ENCODE measurements at places on chromosomes 7 and 10.

DNA sequence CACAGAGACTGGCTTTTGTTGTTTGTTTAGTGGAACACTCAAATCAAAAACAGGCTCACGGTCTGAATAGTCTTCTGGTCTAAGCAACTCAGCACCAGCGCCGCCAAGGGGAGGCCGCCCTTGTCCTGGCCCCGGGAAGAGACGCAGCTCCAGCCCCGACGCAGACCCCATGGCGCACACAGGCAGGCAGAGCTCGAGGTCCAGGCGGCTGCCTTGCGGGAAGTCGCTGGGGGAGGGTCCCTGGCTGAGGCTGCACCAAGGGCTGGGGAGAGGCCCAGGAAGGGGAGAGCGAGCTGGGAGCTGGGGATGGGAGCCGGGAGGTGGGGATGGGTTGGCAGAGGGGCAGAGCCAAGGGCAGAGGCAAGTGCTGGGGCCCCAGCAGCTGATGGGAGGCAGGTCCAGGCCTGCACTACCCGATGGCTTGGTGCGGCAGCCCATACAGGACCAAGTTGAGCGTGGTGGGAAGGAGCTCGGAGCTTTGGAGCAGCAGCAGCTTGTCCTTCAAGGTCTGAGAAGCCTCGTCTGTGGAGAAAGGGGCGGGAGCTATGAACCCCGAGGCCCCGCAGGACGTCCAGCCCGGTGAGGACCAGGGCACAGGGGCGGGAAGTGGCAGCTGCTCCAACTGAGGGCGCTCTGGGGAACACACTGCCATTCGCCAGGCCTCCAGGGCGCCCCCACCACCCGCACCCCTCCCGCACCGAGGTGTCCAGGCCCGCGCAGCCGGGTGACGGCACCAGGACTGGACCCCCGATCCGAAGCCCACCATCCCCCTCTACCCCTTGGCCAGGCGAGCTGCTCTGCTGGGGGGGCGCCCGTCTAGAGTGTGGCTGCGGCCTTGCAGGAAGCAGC lies 22.7 kb upstream of the NKX6-2 start:
- DNase-seq = no peak

DNA sequence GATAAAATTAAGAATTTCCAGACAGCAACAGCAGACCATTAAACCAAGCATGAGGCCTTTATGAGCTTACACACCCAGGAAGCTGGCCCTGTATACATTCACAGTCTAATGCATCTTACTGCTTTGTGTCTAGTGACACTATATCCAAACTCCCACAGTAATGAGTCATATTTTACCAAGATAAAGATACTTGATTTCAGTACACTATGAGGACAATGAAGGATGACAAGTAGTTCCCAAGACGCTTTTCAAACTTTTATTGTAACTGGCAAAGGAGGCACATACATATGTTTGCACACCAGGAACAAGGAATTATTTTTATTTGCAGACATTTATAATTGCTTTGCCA lies 148.0 kb downstream of the TSPAN12 start:
- no peak for DNase-seq

GRCh38 chr10:119314486-119314885 lies 107.1 kb downstream of the GRK5 start:
- DNase-seq = no peak

- DNase-seq = no peak
Observed at GRCh38 chr7:100247152-100247757, 27.5 kb downstream of the PVRIG start.

GRCh38 chr7:1750541-1751021 lies 80.5 kb downstream of the ELFN1 start:
- no peak for DNase-seq

- no peak for DNase-seq
Observed at GRCh38 chr10:4073912-4074311, 288.9 kb upstream of the KLF6 start.

- DNase-seq = no peak
Observed at GRCh38 chr10:124239134-124239533, 145.7 kb upstream of the CHST15 start.

- DNase-seq = no peak
Observed at GRCh38 chr7:73470208-73470607, 36.6 kb downstream of the FZD9 start.

GRCh38 chr10:89138755-89139490 lies 68.2 kb downstream of the CH25H start:
- no peak for DNase-seq

DNA sequence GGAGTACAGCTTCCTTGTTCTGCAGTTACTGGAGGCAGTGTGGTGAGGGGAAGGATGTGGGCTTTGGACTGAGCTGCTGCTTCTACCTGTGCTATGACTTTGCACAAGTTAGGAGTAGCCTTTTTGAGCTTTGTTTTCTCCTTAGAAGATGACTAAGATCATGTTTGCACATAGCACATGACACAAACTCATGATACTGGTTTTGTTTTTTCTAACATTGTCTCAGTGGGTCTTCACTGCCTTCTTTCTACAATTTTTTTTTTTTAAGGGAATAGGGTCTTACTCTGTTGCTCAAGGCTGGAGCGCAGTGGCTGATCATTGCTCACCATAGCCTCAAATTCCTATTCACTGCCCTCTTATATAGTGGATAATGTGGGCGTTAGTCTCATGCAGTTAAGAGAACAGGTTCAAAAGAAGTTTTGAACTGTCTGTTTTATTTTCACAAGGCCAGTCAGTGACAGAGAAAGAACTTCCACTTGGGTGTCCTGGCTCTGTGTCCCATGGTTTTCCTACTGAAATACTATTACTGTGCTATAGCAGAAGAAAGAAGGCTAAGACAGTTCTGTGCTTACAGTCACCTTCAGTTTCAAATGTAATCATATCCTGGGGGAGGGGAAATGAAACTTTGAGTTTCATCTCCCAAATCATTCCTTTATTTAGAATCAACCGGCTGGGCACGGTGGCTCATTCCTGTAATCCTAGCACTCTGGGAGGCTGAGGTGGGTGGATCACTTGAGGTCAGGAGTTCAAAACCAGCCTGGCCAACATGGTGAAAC lies 72.0 kb downstream of the KAT6B start:
- DNase-seq = no peak

GRCh38 chr7:155999631-156000489 lies 187.6 kb upstream of the SHH start:
- DNase-seq = no peak

DNA sequence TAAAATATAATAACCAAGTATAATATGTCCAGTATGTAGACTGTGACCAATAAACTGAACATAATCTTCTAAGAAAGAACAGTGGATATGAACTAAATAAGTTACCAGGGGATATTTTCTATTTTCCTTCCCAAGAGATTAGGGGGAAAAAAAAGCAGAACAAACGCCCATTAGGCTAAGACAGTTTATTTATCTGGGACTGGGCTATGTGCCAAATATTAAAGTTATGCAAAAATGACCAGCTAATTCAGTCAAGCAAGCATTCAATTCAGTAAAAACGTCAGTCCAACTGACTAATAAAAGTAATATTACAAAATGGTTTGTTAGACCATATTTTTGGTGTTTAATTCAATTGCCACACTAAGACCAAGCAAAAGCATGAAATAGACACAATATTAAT lies 122.2 kb downstream of the TSPAN12 start:
- no peak for DNase-seq

Measured in effector memory CD8-positive, alpha-beta T cell (primary cell).